ENCODE measurements at places on chromosomes 4 and X.

DNA sequence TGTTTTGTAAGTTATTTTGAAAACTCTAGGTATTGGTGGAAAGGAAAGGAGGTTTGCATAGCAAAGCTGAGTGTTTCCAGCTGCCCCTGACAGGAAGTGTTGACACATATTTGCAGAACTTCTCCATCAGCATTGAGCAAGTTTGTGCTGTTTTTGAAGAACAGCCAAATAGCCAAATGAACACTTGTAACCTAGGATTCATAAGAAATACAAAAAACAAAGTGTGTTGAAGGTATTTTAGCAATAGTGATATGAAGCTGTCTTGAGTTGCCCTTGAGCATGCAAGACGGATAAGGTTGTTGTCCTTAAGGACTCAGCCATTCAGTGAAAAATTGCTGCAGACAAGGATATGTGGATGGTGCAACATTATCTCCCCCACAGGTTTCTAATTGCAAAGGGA lies 68.3 kb upstream of the PGM2 start:
- peak; percentile 31 for DNase-seq

DNA sequence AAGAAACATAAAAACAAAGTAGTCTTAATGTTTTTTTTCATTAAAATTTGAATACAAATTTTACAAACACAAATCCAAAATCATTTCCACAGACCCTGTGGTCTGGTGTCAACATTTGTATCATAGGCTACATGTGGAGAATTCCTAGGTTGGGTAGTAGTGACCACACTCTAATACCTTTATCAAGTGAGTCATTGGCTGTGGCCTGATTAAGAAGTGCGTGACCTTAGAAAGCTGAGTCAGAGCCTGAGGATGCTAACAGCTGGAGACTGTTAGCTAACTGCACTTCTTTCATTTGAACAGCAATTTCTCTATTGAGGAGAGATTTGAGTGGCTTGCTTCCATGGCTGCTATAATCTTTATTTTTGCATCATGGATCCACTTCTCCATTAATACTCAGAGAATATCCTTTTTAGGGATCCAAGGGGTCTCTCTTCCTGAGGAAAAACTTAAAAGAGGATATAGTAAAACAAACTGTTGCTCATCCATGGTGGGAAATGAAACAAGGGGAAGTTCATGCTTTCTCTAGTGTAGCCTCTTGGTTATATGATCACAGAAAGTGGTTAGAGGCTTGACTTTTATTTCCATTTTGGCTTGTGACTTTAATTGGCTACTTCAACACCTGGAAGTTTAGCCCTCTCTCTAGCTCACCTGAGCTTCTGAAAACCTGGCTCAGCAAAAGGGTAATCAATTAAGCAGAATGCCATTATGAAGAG lies 335.8 kb downstream of the PABPC4L start:
- no peak for DNase-seq

GRCh38 chrX:39336671-39337311 lies 535.5 kb downstream of the MID1IP1 start:
- peak; percentile 23 for DNase-seq

DNA sequence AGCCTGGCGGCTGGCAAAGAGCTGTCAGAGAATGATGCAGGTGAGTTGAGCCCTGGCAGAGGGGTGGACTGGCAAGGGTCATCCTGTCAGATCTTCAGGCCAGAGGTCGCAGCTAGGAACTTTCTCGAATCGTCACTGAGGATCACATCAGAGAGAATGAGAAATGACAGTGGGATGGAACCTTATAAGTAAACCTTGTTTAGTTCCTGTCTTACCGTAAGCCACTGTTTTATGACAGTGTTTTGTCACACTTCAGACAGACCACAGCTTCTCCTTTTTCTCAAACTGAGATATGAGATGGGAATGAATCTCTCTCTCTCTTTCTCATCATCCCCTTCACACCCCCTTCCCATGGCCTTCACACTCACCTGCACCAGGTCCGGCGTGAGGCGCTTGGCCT lies 9.3 kb downstream of the DIPK2B start:
- no peak for DNase-seq

DNA sequence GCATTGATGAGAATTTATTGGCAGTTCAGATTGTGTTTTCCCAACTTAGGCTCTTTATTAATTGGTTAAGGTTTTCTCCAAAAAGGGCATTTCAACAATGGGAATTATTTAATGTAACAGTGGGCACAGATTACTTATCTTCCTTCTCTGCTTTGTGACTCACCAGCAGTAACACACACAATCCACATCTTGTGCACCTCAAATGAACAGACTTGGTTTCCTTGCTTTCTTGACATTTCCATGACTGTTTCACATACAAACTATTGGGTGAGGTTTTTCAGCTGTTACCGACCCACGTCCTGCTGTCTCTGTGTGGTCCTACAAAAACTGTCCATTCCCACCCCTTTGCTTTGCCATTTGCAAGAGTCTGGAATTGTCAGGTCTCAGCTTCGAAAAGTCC lies 38.1 kb downstream of the CCNI start:
- no peak for DNase-seq

- DNase-seq = no peak
Measured at GRCh38 chr4:177450426-177451107, 8.3 kb upstream of the AGA start.

GRCh38 chrX:105882581-105883275 lies 60.4 kb downstream of the NRK start:
- DNase-seq = no peak

GRCh38 chrX:81414630-81415029 lies 212.7 kb downstream of the SH3BGRL start:
- DNase-seq = peak; percentile 0

GRCh38 chr4:127362686-127363085 lies 270.1 kb upstream of the INTU start:
- no peak for DNase-seq

GRCh38 chrX:6002056-6002455 lies 226.6 kb downstream of the NLGN4X start:
- DNase-seq = no peak

DNA sequence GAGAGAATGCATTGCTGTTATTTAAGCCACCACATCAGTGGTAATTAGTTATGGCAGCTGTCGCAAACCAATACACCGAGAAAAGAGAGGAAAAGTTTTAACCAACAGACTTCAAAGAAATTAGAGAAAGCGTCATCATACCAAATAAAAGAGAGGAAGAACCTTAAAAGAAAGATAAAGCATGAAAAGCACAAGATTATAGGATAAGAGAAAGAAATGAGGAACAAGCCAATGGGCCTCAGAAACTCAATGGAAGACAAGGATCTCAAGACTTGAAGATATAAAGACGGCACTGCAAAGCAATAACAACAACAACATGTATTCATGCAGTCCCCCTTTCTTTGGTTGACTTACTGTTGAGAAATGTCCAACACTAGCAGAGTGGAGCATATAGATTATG lies 22.8 kb upstream of the ASMTL start:
- DNase-seq = no peak

GRCh38 chr4:153997516-153997915 lies 208.6 kb upstream of the SFRP2 start:
- DNase-seq = no peak

- no peak for DNase-seq
Measured at GRCh38 chrX:104135677-104136076, 21.1 kb downstream of the SLC25A53 start.

- no peak for DNase-seq
Measured at GRCh38 chrX:1023676-1024075, 188.8 kb downstream of the CRLF2 start.

- DNase-seq = no peak
Measured at GRCh38 chrX:8988446-8988845, 45.5 kb downstream of the FAM9B start.

Measured in globus pallidus (tissue), 1 donor.